ENCODE measurements at places on chromosomes 5 and 9.

DNA sequence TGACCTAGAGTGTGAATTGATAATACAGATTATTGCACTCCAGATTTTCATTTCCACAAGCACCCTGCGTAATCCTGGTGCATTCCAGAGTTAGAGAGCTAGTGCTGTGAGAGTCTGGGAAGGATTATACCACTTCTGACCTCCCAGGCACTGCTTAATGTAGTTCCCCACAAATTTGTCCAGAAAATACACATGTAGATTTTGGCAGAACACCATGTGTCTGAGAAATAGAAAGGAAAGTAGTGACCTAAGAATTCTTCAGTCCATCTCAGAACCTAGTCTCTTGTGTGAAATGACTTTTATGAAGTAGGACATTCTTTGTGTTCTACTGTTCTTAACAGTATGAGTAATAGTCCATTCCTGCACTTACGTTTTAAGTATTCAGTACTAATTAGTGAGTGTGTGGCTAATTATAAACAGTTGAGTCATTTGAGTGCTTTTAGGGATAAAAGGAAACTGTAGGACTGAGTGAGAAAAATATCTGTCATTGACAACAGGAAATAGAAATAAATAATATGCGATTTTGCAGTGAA lies 27.8 kb upstream of the PTPDC1 start:
- peak; percentile 91 for DNase-seq

- no peak for DNase-seq
Observed at GRCh38 chr9:131645078-131645776, 94.6 kb downstream of the RAPGEF1 start.

DNA sequence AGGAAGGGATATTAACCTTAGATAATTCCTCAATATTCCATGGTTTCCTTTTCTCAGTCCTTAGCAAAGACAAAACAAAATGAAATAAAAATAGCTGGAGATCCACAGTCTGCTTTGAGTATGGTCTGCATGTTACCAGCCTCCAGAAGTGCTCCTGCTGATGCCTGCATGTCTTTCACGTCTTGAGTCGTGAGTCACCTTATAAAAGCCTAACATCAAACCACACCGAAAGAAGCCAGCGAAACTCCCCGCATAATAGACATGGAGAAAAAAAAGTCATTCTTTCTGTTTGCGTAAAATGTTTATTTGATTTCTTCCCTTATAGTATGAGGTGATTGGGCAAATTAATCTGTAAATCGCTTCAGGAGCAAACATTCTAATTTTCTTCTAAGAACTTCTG lies 380.5 kb downstream of the SLCO4C1 start:
- peak; percentile 89 for DNase-seq

DNA sequence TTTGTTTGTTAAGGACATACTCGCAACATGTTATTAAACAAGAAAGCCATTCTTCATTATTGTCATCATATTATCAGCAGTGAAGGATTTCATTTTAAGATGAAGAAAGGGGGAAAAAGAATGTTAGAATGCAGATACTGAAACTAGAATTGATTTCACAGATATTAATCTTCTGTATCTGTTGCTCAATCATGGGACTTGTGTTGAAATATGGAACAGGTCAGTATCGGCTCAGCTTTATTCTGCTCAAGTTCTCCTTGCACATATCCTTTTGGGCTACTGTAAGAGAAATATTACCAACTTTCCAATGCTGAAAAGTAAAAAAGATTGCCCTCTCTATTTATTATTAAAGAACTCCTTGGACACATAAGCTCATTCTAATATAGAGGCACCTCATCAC lies 13.8 kb upstream of the ANXA1 start:
- DNase-seq: no peak

DNA sequence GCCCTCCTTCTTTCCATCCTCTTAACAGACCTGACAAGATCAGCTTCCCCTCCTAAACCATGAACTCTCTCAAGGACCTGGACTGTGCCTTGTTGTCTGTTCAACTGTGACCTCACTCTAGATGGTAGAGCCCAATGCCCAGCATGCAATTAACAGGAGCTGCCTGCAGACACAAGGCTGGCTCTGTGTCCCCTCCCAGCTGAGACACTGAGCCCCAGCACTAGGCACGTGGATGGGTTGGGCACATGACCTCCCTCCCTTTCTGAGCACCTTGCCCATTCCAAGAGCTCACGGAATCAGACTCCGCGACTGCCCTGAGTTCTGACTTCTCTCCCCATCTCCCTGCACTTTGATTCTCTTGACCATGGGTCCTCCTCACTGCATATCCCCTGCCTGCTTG lies 93.5 kb upstream of the LRRTM2 start:
- DNase-seq: no peak

- no peak for DNase-seq
Observed at GRCh38 chr5:150219142-150219541, 29.3 kb downstream of the SLC6A7 start.

GRCh38 chr5:103475629-103476240 lies 86.9 kb downstream of the NUDT12 start:
- DNase-seq: peak; percentile 69

DNA sequence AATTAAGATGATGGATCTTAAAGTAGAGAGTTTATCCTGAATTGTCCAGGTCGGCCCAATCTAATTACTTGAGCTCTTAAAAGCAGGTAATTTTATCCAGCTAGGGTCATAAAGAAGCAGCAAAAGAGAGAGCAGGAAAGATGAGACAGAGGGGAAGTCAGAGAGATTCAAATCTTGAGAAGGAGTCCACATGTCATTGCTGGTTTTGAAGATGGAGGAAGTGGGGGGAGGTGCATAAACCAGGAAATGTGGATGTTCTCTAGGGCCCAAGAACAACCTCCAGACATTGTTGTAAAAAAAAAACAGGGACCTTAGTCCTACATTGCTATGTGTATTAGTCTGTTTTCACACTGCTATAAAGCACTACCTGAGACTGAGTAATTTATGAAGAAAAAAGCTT lies 66.4 kb downstream of the SLCO4C1 start:
- DNase-seq: no peak

DNA sequence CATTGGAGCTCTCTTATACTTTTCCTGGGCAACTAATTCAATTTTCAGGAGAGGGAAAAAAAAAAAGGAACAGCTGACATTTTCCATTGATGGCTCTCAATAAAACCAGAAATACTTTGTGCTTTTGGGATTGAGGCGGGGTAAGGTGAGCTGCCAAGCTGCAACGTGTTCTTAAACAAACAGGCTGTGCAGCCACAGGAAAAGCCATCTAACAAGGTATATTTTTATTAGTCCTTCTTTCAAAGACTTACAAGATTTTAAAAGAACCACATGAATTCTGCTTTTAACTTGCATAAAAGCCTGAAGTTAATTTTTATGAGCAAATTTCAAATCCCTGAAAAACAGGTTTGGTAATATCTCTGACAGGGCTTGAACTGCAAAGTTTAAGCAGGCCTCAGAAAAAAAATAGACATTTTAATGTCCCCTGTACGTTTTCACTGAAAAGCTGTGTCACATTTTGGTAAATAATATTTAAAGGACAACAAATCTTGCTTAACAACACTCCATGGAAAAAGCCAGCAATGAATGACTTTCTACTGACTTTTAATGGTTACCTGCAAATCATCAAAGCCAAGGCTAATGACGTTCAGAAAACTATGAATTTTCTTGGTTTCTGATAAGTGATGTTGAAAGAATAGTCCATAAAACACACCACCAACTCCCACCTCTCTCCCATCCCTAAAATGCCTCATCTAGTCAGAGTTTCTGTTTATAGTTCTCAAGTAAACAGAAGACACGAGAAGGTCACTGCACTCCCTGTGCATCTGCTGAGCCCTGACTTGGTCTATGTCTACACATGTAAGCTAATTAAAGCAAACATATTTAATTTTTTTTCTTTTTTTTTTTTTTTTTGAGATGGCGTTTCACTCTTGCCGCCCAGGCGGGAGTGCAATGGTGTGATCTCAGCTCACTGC lies 433.6 kb downstream of the PIK3R1 start:
- no peak for DNase-seq

- peak; percentile 56 for DNase-seq
Observed at GRCh38 chr5:83077662-83078261, 415 bp downstream of the XRCC4 start.

DNA sequence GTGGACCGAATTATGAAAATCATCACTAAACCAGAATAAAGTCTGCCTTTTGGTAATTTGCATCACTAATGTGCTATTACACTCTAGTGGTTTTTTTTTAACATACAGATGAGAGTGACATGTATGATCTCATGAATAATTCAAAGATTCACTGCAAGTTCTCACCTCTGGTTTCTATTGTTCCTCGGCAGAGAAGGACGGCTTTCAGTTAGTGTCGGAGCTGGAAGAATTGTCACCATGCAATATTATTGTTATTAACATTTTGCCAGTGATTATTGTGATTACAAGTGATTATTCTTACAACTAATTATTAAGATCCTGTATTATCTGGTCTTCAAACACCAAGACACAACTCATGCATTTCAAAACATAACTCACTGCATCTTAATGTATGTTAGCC lies 366.6 kb upstream of the RPS23 start:
- DNase-seq: no peak

- no peak for DNase-seq
Observed at GRCh38 chr5:132049559-132049958, 10.9 kb upstream of the IL3 start.

DNA sequence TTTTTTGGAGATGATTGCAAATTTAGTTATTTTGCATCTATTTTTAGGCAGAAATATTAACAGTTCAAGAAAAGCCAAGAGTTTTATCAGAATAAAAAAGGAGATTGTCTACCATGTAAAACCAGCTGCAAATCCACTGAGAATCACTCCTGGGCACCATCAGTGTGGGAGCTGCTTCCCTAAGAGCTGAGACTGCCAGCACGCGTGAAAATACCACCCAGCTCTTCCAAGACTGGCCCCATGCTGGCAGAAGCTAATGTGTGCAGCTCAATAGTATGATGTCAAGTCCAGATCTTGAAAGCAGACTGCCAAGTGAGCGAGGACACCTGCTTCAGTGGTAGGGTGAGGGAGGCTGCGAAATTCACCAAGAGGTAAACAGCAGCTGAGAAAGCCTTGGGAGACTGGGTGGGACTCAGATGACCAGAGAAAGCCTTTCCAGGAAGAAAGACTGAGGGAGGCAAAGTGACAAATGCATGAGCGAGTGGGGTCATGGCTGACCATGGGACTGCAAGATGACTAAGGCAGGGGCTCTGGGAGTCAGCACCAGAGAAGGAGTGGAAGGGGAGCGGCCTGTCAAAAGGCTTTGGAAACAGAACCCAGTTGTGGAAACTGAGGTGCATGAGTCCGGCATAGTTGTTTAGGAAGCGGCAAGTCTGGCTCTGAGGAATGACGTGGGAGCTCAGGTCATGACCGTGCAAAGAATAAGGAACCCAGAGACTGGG lies 200.9 kb downstream of the GADD45G start:
- no peak for DNase-seq

- no peak for DNase-seq
Observed at GRCh38 chr5:45274241-45274640, 421.9 kb downstream of the HCN1 start.

DNA sequence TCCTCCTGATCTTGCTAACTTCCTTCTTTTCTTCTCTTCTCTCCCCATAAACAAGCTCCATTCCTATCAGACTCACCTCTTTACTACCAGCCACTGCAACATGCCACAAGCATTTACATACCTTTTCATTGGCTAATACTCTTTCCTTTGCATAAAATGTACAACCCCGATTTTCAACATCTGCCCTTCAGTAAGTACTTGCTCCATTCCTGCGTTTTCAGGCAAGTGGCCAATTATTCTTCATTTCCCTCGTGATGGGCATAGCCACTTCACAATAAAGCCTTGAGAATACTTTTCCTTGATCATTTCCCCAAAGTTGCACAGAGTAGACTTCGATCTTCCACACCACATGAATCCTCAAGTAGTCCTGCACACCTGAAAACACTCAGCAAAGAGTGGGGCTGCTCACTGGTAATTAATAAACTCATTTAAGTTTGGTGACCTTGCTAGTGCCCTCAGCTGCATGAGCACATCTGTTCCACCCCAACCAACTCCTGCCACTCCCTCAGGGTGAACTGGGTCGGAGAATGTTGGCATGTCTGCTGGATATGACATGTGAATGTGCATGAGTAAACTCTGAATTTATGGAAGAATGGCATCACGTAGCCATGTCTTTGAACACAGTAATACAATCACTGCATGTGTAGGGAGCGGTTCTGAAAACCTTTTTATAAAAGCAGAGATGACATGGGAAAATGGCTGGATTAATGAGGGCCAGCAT lies 535.8 kb downstream of the SEMA5A start:
- DNase-seq: no peak

DNA sequence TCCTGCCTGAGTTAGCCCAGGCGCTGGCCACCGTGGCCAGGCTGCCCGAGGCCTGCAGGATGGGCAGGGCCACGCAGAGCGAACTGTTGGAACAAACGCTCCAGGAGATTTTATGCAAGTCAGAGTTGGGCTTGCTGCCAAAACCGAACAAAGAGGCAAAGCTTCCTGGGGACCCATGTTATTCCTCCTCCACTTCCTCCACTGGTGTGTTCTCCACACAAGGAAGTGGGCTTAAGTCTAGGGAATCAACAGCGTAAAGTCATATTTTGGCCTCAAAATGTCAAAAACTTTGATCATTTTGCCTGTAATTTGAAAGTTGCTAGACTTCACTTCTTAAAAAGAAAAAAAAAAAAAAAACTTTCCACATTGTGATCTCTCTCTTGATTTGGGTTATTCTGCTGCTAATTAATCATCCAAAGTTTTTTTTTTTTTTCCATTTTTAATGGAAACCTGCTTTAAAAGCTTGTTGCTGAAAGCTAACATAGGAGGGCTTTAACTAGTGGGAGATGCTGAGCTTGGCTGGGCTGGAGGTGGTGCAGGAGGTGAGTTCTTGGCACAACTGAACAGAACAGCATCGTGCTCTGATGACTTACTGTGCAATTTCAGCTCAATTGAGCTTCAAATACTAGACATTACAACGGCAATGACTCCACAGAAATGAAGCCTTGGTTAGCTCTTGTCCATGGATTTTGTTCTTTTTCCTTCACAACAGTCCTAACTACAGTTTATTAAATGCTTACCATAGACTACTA lies 73.0 kb downstream of the PTPDC1 start:
- DNase-seq: peak; percentile 91

GRCh38 chr9:32735476-32735875 lies 47.9 kb upstream of the TMEM215 start:
- DNase-seq: no peak

DNA sequence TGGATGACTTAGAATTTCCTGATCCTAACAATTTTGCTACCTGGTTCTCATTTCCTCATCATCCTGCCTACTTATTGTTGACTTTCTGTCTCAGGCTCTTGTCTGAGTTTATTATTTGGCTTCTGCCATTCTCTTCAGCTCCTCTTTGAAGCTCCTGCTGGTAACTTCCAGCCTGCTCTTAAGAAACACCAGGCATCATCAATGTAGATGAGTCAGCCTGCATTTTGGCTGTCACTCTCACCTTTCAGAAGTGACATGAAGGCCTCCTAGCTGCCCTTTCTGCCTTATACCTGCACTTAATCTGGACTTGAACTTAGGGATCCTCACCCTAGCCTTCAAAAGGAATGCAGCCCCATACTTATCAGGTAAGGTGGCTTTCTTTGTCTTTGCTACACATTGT lies 551.8 kb upstream of the ZNF608 start:
- DNase-seq: peak; percentile 18

DNA sequence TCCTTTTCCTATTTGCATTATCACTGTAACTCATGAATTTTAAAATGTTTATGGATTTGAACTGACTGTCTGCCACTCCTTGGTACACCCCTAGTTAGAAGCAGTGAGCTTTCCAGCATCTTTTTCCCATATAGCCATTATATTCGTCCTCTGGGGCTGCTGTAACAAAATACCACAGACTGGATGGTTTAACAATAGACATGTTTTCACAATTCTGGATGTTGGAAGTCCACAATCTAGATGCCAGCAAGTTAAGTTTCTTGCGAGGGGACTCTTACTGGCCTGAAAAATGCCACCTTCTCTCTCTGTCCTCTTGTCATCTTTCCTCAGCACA lies 530.0 kb downstream of the SEMA5A start:
- no peak for DNase-seq

- peak; percentile 93 for DNase-seq
Observed at GRCh38 chr5:83844449-83845068, 123.9 kb upstream of the HAPLN1 start.

Data from astrocyte of the hippocampus (primary cell).